ENCODE measurements at places on chromosomes 2 and 18. TPM values are rescaled to one million over a fixed set of nuclear protein-coding genes. Genes with fewer than 3 reads are reported as not detected.

GRCh38 chr2:61887717-61888266 is 664 bp downstream of the CCT4 start:
- no peaks in the 10 kb centered on the region for H3K27me3 ChIP-seq
- H3K4me3 ChIP-seq, result peak overlapping the region; percentile 75
- peak overlapping the region; percentile 92 for H3K27ac ChIP-seq
- H3K36me3 ChIP-seq, result peaks cover 11% of the 10 kb centered on the region
- peaks cover 10% of the 10 kb centered on the region for H3K4me1 ChIP-seq

DNA sequence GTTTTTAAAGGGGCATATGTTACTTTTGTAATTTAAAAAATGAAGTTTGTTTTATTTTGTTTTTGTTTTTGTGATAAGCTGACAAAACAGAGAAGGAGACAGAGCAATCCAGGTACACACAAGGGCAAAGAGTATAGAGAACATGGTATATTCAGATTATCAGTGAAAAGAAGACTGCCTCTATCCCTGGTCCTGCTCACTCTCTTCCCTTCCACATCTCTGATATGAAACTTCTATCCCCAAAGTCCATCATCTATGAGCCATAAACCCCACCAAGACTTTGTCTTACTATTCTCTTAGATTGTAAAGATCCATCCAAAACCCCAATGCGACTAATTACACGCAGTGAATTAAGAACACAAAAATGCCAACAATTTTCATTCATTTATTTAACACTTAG is 16.6 kb downstream of the ROCK2 start:
- no peak overlapping the region for H3K4me3 ChIP-seq
- no peaks in the 10 kb centered on the region for H3K27me3 ChIP-seq
- no peak for DNase-seq
- no peaks in the 10 kb centered on the region for H3K36me3 ChIP-seq
- no peak overlapping the region for H3K27ac ChIP-seq
- no peaks in the 10 kb centered on the region for H3K4me1 ChIP-seq

GRCh38 chr2:85785027-85785822 is 31.4 kb downstream of the ATOH8 start:
- no peak overlapping the region for H3K4me3 ChIP-seq
- no peaks in the 10 kb centered on the region for H3K27me3 ChIP-seq
- H3K4me1 ChIP-seq, result no peaks in the 10 kb centered on the region
- H3K27ac ChIP-seq, result no peak overlapping the region
- H3K36me3 ChIP-seq, result no peaks in the 10 kb centered on the region

- no peak for DNase-seq
- no peaks in the 10 kb centered on the region for H3K4me1 ChIP-seq
- H3K4me3 ChIP-seq, result no peak overlapping the region
- peaks cover 39% of the 10 kb centered on the region for H3K36me3 ChIP-seq
- no peaks in the 10 kb centered on the region for H3K27me3 ChIP-seq
Observed at GRCh38 chr2:233265899-233266431, 14.5 kb downstream of the ATG16L1 start.

GRCh38 chr18:5103286-5103685 is 93.8 kb downstream of the AKAIN1 start:
- H3K27ac ChIP-seq, result no peak overlapping the region

DNA sequence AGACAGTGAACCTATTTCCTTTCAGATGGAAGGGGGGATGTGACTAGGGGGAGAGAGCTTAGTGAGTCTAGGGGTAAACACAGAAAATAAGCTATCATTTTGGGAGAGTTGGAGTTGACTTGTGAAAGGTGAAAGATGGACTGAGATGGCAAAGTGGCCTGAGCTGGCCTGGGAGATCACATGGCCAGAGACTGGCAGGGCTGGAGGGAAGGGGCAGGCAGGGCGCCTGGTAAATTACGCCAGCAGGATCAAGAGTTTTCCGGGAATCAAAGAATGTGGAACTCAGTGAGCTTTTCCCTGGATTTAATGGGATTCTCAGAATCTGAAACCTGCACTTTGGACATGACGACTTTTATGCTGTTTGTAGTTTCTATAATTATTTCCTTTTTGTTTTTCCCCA is 841 bp upstream of the CFAP65 start:
- no peak for DNase-seq
- peaks cover 3% of the 10 kb centered on the region for H3K4me1 ChIP-seq
- H3K4me3 ChIP-seq, result no peak overlapping the region
- H3K27me3 ChIP-seq, result no peaks in the 10 kb centered on the region

DNA sequence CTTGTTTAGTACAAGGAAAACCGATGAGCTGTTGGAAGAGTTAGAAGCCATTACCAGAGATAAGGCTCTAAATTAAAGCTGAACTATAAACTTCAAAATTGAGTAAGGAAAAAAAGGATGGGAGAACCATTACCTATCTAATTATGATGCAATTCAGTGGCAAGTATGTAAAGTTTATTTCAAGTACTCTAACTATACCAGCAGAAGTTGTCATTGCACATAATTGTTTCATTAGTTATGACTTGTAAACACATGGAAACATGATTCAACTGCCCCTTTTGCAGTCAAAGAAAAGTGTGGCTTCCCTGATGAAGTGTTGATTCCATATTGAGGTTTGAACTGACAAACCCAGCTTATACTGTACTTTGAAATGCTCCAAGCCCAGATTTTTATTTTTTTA is 324.1 kb upstream of the KCNJ3 start:
- H3K27me3 ChIP-seq, result no peaks in the 10 kb centered on the region
- no peak overlapping the region for H3K27ac ChIP-seq
- no peak overlapping the region for H3K4me3 ChIP-seq

- H3K27me3 ChIP-seq, result no peaks in the 10 kb centered on the region
- H3K36me3 ChIP-seq, result no peaks in the 10 kb centered on the region
- no peak overlapping the region for H3K27ac ChIP-seq
- no peaks in the 10 kb centered on the region for H3K4me1 ChIP-seq
- no peak for DNase-seq
- H3K4me3 ChIP-seq, result no peak overlapping the region
Observed at GRCh38 chr2:207805566-207806226, 36.0 kb upstream of the FZD5 start.

GRCh38 chr2:153871231-153872221 is at the start of gene GALNT13:
TSS of gene GALNT13 (plus strand) at chr2:153871922.
- no peaks in the 10 kb centered on the region for H3K4me1 ChIP-seq
- no peak within 1 kb of the TSS for H3K4me3 ChIP-seq
- H3K27me3 ChIP-seq, result peaks cover 11% of the 10 kb centered on the region
- peak; percentile 26 for DNase-seq

GRCh38 chr2:117512307-117512706 is 302.2 kb upstream of the DDX18 start:
- no peaks in the 10 kb centered on the region for H3K4me1 ChIP-seq
- DNase-seq, result no peak
- H3K27ac ChIP-seq, result no peak overlapping the region
- no peaks in the 10 kb centered on the region for H3K27me3 ChIP-seq
- no peak overlapping the region for H3K4me3 ChIP-seq
- no peaks in the 10 kb centered on the region for H3K36me3 ChIP-seq

DNA sequence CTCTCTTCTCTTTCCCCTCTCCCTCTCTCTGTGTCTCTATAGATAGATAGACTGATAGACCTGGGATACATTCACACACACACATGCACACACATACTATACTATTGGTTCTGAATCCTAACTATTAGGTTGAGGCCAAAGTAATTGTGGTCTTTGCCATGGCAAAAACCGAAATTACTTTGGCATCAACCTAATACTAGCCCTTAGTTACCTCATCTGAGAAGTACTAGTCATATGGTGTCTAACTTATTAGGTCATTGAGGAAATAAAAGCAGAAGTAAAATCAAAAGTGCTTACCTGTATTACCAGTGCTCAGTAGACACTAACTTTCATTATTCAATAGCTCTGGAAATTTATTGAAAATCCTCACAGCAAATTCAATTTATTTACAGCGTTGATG is 451.5 kb downstream of the EPHA4 start:
- no peaks in the 10 kb centered on the region for H3K4me1 ChIP-seq
- DNase-seq, result no peak
- H3K4me3 ChIP-seq, result no peak overlapping the region
- H3K27ac ChIP-seq, result no peak overlapping the region
- H3K36me3 ChIP-seq, result no peaks in the 10 kb centered on the region
- no peaks in the 10 kb centered on the region for H3K27me3 ChIP-seq

GRCh38 chr18:64850791-64851190 is 701.9 kb upstream of the LINC00305 start:
- no peak for DNase-seq
- H3K4me1 ChIP-seq, result no peaks in the 10 kb centered on the region
- H3K36me3 ChIP-seq, result no peaks in the 10 kb centered on the region
- no peak overlapping the region for H3K27ac ChIP-seq

DNA sequence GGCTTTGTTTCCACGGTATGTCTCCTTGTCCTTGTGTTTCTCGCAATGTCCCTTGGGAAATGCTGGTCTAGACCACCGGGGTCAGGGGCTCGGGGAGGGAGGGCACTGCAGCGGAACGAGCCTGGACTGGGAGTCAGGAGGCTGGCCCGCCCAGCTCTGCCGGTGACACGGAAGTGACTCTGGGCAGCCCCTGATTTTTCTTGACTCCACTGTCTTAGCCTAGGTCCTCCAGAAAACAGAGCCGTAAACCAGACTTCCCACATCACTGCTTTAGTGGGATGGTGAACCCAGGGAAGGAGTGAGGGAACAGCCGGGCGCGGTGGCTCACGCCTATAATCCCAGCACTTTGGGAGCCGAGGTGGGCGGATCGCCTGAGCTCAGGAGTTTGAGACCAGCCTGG is 144.2 kb downstream of the ASB1 start:
- no peaks in the 10 kb centered on the region for H3K4me1 ChIP-seq
- no peak overlapping the region for H3K4me3 ChIP-seq
- DNase-seq, result no peak
- no peaks in the 10 kb centered on the region for H3K36me3 ChIP-seq

DNA sequence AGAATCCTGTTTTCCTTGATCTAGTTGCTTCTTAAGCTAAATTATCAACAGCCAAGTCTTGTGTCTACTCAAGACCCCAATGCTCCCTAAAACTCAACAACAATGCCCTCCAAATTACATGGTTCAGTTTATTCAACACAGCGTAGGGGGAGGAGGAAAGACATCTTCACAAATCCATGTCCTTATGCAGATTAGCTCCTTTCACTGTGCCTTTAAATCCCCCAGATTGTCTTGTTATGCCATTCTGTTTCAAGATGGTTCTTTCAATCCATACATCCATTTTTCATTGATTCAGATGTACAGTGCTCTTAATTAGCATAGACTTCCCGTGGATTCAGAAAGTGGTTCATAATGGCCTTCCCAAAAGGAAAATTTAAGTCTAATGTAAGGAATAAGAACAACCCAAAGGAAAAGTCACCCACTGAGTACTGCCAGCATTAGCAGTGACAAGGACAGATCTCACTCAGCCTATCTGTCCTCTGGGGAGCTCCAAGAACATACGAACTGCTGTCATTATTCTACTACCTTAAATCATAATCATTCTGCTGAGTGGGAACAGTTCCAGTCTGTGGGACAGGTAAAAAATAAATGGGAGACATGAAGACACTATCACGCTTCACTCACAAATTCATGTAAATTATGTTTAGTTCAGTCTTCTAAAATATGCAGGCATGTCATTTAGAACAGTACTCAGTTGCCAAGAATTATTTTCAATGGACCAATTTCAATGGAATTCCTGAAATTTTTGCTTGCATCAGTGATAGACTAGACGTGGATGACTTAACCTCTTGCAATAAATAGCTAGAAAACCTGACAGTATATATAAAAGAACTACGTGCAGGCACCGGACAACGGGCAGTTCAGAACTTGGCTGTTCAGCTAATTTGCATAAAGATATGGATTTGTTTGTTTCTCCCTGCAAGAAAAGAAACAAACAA is 58.9 kb upstream of the RNU4ATAC start:
- H3K4me1 ChIP-seq, result no peaks in the 10 kb centered on the region
- no peaks in the 10 kb centered on the region for H3K27me3 ChIP-seq
- DNase-seq, result no peak
- H3K4me3 ChIP-seq, result no peak overlapping the region
- no peak overlapping the region for H3K27ac ChIP-seq
- no peaks in the 10 kb centered on the region for H3K36me3 ChIP-seq

- H3K36me3 ChIP-seq, result no peaks in the 10 kb centered on the region
- H3K4me1 ChIP-seq, result no peaks in the 10 kb centered on the region
- no peak for DNase-seq
- no peak overlapping the region for H3K4me3 ChIP-seq
Observed at GRCh38 chr2:28287256-28287915, 105.3 kb upstream of the FOSL2 start.

- H3K36me3 ChIP-seq, result no peaks in the 10 kb centered on the region
- H3K27me3 ChIP-seq, result peaks cover 95% of the 10 kb centered on the region
- no peak overlapping the region for H3K4me3 ChIP-seq
Observed at GRCh38 chr2:218988650-218989049, 3.7 kb upstream of the FEV start.

DNA sequence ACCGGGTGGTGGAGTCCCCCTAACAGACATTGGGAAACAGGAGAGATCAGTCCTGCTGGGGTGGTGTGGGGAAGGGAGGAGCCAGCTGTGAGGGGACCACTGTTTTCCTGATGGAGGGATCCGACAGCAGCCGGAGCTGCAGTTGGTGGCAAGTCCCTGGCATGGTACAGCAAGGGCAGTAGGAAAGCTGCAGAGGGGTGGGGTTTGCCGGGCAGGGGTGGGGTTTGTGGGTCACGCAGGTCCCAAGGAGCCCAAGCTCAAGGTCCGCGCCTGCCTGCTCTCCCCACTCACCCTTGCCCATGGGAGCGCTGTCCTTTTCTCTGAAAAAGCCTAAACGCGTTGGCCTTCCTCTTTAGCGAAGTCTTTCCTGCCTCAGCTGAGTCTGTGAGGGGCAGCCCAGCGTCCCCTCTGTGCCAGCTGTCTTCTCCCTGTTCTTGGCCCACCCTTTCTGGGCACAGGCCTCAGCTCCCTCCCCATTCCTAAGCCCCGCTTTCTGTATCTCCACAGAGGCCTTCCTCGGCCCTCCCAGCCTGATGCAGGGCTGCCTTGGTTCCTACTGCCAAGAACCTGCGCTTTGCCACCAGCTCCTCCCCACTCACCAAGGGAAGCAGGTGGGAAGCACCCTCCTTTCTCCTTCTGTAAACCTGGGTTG is 29.3 kb upstream of the INHBB start:
- H3K4me1 ChIP-seq, result peaks cover 3% of the 10 kb centered on the region
- no peak overlapping the region for H3K4me3 ChIP-seq
- DNase-seq, result no peak
- H3K27ac ChIP-seq, result no peak overlapping the region
- no peaks in the 10 kb centered on the region for H3K27me3 ChIP-seq

GRCh38 chr2:161992531-161992930 is 81.5 kb downstream of the DPP4 start:
- H3K36me3 ChIP-seq, result no peaks in the 10 kb centered on the region
- peaks cover 7% of the 10 kb centered on the region for H3K4me1 ChIP-seq

DNA sequence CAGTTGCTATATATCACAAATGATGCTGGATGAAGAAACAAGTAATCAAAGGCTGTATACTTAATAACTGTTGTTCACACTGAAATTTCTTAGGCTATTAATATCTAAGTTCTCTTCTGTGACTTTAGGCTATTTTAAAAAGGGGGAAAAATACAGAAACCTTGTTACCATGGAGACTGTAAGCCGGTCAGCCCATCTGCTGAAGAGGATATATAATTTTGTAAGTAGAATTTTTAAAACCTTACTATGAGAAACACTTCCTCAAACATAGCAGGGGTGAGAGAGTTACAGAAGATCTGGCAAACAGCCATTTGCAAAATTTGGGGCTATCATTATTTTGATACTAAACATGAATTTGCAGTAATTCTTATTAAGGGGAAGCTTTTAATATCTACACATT is 27.8 kb downstream of the CACNB4 start:
- H3K4me3 ChIP-seq, result no peak overlapping the region
- no peak for DNase-seq

The PARD3B gene
- 20.0 TPM for total RNA-seq

The NT5C1B gene
- total RNA-seq, result not detected

The TMEM198 gene
- total RNA-seq, result 2.9 TPM

The KLF11 gene
- total RNA-seq, result 6.6 TPM

The ATP6V1C2 gene
- total RNA-seq, result 1.4 TPM

The EML4 gene
- total RNA-seq, result 82.1 TPM

The GPR35 gene
- 92.2 TPM for total RNA-seq

The NGEF gene
- total RNA-seq, result 34.0 TPM

The POTEI gene
- total RNA-seq, result 0.10 TPM

The CAVIN2 gene
- 12.7 TPM for total RNA-seq

The IGFBP5 gene
- total RNA-seq, result 44.6 TPM

The COX5B gene
- 633 TPM for total RNA-seq

Measured in colonic mucosa (tissue), 4 donors.